T-helper 22 cell (primary cell): ENCODE measurements at places on chromosomes 6 and 20.

DNA sequence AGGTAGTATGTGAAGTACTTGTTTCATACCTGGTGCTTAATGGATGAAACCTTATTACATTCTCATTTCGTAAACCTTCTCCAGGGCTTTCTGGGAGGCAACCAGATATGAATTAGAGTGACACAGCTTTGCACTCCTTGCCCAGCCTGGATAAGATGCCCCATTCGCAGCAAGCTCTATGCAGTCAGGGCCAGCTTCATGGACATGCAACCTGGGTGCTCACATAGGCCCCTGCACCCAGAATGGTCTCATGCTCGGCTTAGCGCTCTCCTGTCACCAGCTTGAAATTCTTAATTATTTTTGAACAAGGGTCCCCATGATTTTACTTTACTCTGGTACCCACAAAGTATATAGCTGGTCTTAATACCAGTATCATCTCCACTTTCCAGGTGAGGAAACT lies 11.3 kb upstream of the PTGIS start:
- DNase-seq: no peak

DNA sequence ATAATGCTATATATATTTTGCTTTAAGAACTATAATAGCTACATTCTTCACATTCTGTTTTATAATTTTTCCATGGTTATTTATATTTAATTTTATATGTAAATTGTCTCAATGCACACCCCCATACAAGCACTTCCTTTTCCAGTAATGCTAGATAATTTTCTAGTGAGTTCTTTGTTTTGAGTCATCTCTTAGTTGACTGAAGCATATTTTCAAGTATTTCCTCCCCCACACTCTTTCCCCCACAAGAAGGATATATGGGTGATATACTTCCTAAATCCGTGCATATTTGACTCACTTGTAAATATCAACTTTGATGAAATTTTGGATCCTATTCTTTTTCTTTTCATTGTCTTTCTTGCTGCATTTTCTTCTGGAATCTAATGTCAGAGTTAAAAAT lies 82.1 kb upstream of the SRSF6 start:
- DNase-seq: no peak

DNA sequence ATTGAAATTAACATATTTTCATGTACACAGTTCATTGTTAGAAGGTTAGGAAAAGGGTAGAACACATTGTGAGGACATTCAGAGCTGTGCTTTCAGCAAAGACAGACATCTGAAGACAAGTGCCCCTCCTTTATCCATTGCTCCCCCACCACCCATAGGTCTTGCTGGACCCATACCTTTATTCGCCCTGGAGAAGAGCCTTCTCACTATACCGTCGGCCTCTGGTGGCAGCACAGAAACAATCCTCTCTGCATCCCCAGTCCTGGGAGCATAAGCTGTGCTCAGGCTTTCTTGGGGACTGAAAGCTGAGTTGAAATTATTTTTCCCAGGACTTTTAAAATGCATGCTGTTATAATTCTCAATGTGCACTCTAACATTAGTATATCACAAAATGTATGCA lies 372.3 kb downstream of the EPHA7 start:
- no peak for DNase-seq

DNA sequence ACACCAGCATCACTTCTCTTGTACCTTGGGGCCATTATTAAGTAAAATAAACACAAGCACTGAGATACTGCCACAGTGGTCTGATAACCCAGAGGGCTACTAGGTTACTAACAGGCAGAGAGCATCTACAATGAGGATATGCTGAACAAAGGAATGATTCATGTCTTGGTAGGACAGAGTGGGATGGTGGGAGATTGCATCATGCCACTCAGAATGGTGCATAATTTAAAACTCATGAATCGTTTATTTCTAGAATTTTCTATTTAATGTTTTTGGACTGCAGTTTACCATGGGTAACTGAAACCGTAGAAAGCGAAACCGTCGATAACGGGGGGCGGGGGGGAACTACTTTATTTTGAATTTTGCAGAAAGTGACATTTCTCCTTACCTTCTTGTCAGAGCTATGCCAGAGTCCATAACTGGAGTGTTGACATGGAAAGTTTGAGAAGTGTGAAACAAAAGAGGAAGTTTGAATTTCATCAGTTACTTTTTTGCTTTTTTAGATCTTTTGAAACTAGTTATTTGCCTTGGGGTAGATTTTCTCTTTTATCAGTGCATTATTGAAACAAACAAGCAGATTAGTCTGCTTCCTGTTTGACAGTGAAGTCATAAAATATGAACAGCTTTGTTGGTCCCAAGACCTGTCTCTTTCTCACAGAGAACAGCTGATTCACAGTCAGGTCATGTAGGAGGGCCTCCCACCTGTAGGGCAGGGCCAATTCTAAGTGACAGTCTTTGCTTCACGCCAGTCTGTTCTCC lies 124.9 kb downstream of the KLHL32 start:
- no peak for DNase-seq

- DNase-seq: no peak
Observed at GRCh38 chr6:38933426-38933825, 115.2 kb upstream of the GLP1R start.

- no peak for DNase-seq
Observed at GRCh38 chr6:57298741-57299140, 18.7 kb upstream of the PRIM2 start.

GRCh38 chr6:117613920-117614560 lies 11.7 kb upstream of the GOPC start:
- no peak for DNase-seq

DNA sequence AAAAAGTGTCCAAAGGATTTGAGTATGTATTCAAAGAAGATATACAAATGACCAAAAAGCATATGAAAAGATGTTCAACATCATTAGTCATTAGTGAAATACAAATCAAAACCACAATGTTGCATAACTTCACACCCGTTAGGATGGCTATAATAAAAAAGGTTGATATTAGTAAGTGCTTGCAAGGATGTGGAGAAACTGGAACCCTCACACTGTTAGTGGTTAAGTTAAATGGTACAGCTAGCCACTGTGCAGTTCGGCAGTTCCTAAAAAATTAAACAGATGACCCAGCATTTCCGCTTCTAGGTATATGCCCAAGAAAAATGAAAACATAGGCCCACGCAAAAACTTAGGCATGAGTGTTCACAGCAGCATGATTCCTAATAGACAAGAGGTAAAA lies 38.6 kb downstream of the IBTK start:
- no peak for DNase-seq

DNA sequence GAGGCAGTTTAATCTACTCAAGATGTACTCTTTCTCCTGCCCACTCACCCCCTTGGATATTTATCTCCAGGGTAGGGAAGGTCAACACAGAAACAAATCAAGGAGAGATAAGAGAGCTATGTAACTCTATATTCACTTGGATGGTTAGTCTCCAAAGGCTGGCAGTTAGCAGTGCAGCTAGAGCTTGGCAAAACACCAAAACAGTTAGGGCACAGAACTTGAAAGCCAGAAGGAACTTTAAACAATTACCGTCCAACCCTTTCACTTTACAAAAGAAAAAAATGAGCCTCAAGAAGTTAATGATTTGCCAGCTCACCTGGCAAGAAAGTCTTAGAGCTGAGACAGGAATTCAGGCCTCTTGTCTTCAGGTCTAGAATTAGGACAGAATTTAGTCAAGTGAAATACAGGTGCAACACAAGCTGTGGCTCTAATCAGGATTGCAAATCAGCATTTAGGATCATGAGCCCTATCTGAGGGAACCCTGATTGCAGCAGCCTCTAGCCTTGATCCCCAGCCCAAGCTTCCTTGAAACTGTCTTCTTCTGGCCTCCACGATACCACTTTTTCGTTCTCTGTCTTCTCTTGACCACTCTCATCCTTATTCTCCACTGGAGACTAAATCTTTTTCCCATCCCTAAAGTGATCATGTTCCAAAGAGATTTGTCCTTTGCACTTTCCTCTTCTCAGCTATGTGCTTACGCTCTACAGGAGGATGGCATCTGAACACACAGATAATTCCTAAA lies 14.9 kb downstream of the NEDD9 start:
- DNase-seq: no peak

GRCh38 chr20:62354031-62354808 lies 12.9 kb downstream of the LAMA5 start:
- DNase-seq: no peak

DNA sequence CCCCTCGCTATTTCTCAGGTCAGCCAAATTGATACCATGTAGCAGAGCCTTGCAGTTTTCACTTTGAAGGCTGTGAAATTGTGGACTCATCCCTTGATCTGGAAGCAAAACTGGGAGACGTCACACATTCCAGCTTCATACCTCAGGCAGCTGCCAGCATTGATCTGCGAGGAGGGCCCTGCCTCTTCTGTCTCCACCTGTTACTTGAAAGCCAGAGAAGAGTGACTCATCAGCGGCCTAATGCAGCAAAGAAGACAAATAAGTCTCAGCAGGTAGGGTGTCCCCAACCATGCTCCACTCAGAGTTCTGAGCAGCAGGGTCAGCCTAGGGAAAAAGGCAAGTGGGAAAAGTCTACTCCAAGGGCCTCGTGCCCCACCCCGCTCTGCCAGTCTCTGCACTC lies 69.4 kb upstream of the BMP2 start:
- no peak for DNase-seq

- DNase-seq: no peak
Observed at GRCh38 chr6:132354517-132355167, 46.6 kb downstream of the MOXD1 start.

DNA sequence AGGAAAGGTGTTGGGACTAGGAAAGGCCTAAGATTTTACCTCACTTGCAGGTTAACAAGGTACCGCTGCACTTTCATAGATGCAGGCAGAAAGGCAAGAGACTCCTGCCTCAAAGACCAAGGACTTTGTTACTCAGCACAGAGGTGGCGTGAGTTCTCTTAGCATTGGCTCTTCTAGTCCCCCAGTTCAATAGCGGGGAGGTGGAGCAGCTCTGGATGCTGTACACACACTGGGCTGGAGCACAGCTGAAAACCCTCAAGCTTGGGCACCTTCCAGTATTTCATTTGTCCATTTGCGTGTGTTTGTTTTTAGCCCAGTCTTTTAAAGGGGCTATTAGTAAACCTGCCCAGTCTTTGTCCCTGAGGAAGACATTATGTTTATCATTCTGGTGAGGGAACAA lies 345.2 kb downstream of the FARS2 start:
- DNase-seq: no peak

DNA sequence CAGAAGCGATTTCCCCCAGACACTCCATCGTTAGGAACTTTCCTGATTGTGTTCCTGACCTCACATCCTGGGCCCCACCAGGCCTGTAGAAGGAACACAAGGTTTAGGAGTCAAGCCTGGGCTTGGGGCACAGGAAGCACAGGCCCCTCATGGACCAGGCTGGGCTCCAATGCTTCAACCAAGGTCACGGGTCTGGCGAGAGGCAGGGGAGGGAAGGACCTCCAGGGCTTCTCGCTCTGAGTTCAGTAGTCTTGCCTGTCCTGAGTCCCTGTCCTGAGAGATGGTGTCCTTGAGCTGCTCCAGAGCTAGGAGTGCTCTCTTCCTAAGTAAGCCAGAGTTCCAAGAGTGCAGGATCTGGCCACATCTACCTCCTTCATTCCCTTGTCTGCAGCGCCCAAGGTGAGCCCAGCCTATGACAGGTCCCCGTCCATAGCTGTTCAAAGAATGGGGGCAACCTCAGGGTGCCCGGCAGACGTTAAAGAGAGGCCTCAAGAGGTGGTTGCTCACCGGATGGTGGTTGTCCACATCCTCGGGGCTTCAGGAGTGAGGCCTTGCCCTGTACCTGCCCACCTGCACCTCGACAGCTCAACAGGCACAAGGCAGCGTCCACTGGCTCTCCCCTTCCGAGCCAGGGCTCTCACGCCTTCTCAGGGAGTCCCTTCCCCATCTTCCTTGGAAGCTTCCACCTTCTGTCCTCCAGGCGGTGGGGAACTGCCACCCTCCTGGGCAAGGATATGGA lies 1.6 kb upstream of the TUBB1 start:
- DNase-seq: no peak

DNA sequence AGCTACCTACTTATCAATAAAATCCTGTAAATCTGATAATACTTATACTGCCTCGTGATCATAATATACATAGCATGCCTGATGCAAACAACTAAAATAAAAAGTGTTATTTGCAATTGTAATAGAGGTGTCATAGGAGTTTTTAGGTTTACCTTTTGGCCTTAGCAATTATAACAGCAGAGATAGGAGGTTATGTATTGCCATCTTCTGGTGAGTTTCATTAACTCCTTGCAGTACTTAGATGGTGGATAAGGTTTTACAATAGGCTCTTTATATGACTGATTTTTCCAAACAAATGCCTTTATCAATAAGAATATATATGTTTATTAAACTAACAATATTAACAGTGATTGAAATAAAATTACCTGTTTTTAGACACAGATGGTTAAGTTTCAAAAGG lies 27.8 kb upstream of the MYCT1 start:
- no peak for DNase-seq

GRCh38 chr20:58192567-58192966 lies 35.9 kb downstream of the ANKRD60 start:
- no peak for DNase-seq

- DNase-seq: no peak
Observed at GRCh38 chr20:53381568-53382262, 211.9 kb downstream of the ZNF217 start.

DNA sequence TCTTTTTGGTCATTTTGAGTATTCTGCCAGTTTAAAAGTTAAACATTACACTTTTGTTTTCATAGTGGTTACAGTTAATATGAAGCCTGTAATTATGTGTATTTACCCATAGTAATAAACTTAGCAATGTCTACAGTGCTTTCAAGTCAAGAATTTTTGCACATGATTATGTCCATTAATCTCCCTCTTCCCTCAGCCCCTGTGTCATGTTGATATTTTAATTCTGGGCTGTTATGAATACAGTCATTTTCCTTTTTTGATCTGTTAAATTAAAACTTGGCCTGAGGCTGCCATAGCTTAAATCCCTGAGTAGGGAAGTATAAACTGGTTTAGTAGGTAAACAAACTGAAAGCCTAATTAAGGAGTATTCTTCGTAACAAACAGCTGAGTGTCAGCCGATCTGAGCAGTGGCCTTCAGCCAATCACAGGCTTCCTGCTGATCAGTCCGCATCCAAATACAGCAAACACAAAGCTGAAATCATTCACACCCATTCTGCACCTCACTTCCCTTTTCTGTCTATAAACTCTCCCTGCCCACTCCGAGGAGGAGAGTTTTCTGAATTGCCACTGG lies 9.5 kb upstream of the SFT2D1 start:
- no peak for DNase-seq

GRCh38 chr6:169558378-169558773 lies 143.5 kb downstream of the WDR27 start:
- DNase-seq: no peak

DNA sequence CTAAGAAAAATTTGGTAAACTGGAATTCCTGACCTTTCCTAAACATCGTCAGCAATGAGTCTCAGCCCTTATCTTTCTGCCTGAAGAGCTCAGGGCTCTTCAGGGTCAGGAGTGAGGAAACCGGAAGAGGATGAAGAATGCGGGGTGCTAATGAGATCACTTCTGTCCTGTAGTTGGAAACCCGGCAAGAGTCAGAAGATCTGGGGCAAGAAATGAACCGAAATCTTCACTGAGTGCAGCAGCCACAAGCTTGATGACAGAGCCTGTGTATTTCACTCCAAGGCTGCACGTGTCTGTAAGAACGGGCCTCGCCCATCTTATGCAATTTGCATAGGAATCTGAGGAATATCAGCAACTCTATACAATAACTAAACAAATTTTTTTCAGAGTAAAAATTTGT lies 60.4 kb upstream of the QKI start:
- no peak for DNase-seq

GRCh38 chr6:17871189-17871519 lies 116.3 kb downstream of the KIF13A start:
- no peak for DNase-seq

- DNase-seq: no peak
Observed at GRCh38 chr6:78192057-78192456, 539.2 kb downstream of the MEI4 start.

- no peak for DNase-seq
Observed at GRCh38 chr6:39107641-39108040, 7.3 kb downstream of the SAYSD1 start.

GRCh38 chr6:106715922-106716321 lies 86.5 kb downstream of the QRSL1 start:
- DNase-seq: no peak
